Stimulated activated CD8-positive, alpha-beta memory T cell treated with anti-CD3 and anti-CD28 coated beads, Interleukin-15, amount 100 ng/mL, for 1 hour (primary cell): ENCODE measurements at places on chromosomes 5 and 9.

DNA sequence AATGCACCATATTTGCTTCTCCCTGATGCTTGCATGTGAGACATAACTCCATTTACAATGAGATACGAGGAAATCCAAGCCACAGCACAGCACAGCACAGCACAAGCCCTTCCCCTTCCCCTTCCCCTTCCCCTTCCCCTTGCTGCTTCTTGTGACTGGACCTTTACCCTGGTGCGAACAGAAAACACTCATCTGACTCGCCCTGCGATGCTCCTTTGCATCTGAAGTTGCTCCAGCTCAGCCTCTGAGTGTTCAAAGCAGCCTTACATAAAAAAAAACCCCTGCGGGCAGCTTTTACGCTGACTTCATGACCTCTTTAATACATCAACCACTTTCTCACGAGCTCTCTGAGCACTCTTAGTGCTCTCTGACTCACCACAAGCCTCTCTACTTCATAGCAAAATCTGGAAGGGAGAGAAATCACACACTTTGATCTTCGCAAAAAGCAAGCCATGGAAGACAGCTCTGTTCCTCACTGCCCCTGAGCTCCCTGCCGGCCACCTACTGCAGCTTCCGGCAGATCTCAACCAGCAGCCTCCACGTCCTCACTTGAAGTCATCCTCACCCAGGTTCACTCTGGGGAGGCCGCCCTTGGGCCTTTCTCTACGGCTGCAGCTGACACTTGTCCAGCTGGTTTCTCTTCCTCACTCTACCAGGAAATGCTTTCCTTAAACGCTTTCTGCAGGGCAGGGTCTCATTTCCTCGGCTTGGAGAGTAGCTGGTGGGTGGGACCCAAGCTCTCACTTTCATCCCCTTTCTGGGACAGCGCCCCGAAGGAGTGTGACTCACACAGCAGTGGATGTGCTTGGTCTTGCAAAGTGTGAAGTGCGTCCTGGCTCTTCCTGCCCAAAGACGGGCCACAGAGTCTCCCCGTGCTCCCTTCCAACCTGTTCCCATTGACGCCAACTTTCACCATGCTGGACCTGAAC is 5.3 kb downstream of the SLC34A1 start:
- DNase-seq = no peak

DNA sequence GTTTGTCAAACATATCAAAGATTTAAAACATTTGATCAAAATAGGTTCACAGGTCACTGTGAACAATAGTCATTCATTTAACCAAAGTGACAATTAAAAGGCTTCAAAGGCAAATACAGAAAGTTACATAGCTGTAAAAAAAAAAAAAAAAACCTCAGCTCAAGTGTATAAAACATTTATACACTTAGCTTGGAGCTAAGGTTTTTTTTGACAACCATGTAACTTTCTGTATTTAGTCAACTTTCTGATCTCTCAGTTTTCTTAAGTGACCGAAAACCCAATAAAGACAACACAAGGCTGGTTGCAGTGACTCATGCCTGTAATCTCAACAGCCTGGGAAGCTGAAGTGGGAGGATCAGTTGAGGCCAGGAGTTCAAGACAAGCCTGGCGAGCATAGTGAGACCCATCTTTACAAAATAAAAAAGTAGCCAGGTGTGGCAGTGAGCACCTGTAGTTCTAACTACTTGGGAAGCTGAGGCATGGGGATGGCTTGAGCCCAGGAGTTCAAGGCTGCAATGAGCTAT is 16.4 kb upstream of the UBTD2 start:
- DNase-seq = no peak

DNA sequence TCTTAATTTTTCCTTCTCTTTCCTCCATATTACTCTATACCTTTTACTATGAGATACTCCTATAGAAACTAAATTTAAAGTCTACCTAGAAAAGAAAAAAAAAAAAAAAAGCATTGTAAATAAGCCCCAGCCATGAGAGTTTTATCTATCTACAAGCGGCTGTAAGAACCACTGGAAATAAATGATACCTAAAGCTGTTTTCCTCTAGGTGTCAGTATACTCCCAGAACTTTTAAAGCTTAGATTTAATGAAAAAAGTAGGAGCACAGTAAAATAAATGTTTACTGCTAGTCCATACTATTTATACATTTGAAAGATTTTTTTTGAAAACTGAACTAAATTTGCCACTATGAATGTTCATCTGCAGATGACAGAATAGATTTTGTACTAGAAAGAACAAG is 26.2 kb downstream of the TYRP1 start:
- DNase-seq = no peak

DNA sequence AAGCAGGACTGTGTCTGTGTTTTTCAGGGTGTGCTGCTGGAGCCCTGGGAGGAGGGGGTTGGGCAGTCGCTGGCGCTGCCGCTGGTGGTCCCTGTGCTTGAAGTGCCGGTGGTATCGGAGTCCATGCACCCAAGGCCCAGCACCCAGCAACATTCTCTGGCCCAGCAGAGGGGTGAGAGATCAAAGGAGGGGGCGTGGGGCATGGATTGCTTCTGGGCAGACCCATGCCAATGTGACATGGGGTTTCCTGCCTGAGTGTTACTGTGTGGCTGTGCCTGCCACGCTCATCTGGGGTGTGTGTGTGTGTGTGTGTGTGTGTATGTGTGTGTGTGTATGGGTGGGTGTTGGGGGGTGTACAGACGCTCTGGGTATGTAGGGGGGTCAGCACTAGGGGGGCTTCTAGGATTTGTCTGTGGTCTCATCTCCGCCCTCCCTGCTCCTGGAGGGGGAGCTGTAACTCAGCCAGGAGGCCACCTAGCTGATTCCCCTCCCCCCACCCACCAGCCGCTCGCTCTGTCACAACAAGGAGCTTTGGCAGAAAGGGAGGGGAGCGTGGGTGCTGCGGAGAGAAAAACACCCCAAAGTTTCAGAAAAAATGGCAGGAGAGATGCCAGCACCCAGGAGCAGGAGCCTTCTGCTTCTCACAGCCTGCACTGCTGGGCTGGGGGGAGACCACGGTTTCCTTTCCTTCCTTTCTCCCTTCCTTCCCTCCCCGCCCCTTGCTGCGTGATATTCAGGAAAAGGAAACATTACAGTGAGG is 35.9 kb upstream of the HSPA9 start:
- DNase-seq = no peak

DNA sequence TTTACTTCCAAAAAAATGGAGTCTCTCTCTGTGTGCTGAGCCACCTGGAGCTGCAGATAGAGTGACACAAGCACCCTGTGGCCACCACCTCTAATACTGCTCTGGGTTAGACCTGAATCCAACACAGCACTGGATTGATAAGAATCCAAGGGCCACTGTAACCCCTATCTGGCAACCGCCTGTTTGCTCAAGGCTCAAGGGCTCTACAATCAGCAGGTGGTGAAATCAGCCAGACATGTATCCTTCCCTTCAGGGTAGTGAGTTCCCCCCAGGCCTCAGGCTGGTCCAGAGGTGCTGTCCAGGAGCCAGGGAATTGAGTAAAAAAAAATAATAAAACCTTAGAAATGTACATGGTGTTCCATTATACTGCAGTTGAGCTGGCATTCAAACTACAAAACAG is 509.0 kb downstream of the KIF4B start:
- DNase-seq = no peak

DNA sequence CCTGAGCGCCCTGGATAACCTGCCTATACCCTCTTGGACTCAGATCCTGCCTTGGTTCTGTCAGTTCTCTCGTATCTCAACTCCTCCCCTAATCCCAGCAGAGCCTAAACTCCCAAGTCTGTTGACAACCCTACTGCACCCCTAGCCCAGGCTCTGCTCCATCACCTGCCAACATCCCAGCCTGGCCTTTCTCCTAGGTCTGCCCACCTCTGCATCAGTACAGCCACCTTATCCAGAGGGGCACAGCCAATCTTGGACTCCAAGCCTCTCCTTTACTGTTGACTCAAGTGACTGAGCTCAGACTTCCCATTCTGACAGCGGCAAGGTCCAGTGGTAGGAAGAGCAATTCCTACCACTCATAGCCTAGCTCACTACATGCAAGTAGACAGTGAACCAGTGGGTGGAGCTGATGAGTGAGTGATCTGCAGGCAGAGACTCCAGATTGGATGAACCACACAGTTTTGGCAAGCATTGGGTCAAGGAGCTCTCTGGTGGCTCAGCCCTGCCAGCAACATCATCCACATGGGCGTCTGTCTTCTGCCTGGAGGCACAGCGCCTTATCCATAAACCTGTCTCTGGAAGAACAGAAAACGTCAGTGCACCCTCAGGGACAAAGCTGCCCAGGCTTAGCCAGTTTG is 26.5 kb downstream of the TRMO start:
- no peak for DNase-seq

GRCh38 chr9:134030821-134031470 is 5.7 kb downstream of the BRD3OS start:
- DNase-seq = no peak

- no peak for DNase-seq
Observed at GRCh38 chr9:124507880-124508423, 753 bp upstream of the NR5A1 start.

GRCh38 chr9:128244091-128244836 is 31.5 kb downstream of the GOLGA2 start:
- DNase-seq = no peak

DNA sequence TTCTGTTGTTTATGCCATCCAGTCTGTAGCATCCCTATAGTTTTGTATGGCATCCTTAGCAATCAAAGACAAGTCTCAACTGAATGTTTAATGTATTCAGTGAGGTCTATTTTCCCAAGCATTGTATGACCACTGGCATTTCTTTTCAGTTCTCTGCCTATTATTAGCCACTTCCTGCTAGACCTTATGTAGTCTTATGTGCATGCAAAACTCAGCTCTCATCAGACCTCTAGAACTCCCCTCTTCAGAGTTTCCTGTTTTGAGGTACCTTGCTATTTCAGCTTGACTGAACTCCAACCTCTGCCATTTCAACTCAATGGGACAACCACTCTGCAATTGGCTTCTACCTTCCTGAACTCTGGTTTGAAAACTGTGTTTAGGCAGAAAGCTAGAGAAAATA is 113.2 kb downstream of the SLC25A46 start:
- no peak for DNase-seq

DNA sequence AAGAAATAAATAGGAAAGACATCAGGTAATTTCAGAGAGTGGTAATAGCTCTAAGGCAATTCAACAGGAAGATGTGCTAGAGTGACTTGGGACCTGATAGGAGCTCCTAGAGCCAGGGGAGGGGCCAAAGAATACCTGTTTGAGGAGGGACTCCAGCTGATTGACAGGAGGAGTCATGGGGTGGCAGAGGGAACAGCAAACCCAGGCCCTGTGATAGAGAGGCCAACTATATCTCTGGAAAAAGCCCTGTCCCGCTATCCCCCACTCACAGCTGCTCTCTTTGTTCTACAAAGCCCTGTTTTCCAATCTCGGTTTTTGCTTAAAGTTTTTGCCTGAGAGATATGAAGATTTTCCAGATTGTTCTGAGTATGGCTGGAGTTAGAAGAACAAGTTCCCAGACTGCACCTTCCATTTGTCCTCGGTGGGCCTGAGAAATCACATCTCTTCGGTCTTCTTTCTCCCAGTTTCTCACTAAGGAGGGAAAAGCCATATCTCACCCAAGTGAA is 9.0 kb upstream of the NSD1 start:
- DNase-seq = no peak

- DNase-seq = no peak
Observed at GRCh38 chr5:162230348-162230747, 162.8 kb downstream of the GABRG2 start.

- DNase-seq = no peak
Observed at GRCh38 chr9:38393128-38393796, 760 bp downstream of the ALDH1B1 start.

- DNase-seq = no peak
Observed at GRCh38 chr5:107215611-107216010, 455.1 kb downstream of the EFNA5 start.

DNA sequence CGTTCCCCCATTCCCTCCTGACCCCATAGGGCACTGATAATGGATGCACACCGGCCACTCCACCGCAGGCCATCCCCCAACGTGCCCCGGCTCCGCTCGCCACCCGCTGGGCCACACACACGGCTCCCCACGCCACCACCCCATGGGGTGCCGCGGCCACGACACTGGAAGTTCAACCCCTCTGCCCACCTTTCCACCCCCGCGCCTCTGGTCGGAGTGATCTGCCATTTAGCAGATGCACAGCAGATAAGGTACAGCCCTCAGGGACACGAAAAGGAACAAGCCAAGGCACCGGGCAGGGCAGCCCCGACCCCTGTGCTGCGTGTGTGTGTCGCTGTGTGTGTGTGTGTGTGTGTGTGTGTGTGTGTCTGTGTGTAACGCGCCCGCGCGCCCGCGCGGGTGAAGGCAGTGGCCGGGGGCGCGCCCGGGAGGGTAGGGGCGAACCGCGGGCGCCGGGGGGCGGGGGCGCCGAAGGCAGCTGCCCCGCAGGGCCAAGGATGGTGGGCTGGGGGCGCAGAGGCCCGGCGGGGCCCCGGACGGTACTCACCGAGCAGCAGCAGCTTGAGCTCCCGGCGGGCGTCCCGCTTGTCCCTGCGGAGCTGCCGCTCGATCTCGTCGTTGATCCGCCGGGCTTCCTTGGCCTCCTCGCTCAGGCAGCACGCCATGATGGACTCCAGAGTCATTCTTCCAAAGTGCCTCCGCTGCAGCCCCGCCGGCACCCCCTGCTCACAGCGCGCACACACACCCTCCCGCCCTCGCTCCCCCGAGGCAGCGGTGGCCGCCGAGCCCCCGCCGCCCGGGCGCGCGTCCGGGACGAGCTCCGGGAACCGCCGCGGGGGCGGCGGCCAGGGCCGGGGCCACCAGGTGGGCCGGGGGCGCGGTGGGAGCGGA is 813 bp downstream of the GNAQ start:
- DNase-seq = no peak

- DNase-seq = no peak
Observed at GRCh38 chr5:72377910-72378638, 57.9 kb downstream of the PTCD2 start.

DNA sequence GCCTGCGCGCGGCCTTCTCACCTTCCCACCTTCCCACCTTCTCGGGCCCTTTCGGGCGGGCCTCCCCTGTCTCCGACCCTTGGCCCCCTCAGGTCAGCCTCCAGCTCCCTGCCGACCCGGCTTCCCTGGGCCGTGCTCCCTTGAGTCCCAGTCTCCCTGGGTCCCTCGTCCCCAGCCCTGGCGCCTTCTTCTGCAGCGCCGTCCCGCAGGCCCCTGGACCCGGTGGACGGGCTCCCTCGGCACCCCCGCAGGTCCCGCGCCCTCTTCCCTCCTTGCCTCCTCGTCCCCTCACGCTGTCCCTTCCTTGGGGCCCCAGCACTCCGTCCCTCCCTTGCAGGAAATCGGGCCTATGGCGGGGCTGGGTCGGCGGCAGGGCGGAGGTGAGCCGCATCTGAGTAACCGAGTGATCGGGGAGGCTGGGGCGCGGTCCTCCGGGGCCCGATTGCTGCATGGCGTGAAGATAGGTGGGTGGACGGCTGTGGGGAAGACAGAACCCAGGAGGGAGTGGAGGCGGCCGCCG is 7.6 kb downstream of the ARPC5L start:
- no peak for DNase-seq

- no peak for DNase-seq
Observed at GRCh38 chr9:95092262-95093072, 225.0 kb downstream of the FANCC start.

- DNase-seq = no peak
Observed at GRCh38 chr9:2839040-2839439, 4.9 kb downstream of the PUM3 start.

- no peak for DNase-seq
Observed at GRCh38 chr5:75756981-75757380, 39.7 kb upstream of the POC5 start.
